ENCODE measurements at places on chromosomes 5 and 9.
A peak's percentile ranks its signal among the peaks of the same experiment; 100 is the strongest.

- DNase-seq: no peak
- no peaks in the 10 kb centered on the region for H3K27me3 ChIP-seq
- no peaks in the 10 kb centered on the region for H3K36me3 ChIP-seq
Measured at GRCh38 chr5:135546912-135547311, 11.1 kb upstream of the NEUROG1 start.

- no peaks in the 10 kb centered on the region for H3K27me3 ChIP-seq
- H3K36me3 ChIP-seq: no peaks in the 10 kb centered on the region
- H3K27ac ChIP-seq: peak overlapping the region; percentile 24
- no peaks in the 10 kb centered on the region for H3K4me1 ChIP-seq
- DNase-seq: no peak
Measured at GRCh38 chr9:73180403-73180802, 28.7 kb downstream of the ANXA1 start.

- H3K27me3 ChIP-seq: no peaks in the 10 kb centered on the region
- H3K36me3 ChIP-seq: no peaks in the 10 kb centered on the region
- no peak overlapping the region for H3K4me3 ChIP-seq
- no peak for DNase-seq
Measured at GRCh38 chr9:124784509-124784908, 7.6 kb downstream of the OLFML2A start.

- no peaks in the 10 kb centered on the region for H3K27me3 ChIP-seq
- H3K27ac ChIP-seq: no peak overlapping the region
- H3K4me3 ChIP-seq: no peak overlapping the region
- H3K4me1 ChIP-seq: no peaks in the 10 kb centered on the region
Measured at GRCh38 chr5:97408331-97408730, 225.3 kb upstream of the RIOK2 start.

- H3K27me3 ChIP-seq: no peaks in the 10 kb centered on the region
- H3K27ac ChIP-seq: no peak overlapping the region
- H3K36me3 ChIP-seq: no peaks in the 10 kb centered on the region
- H3K4me1 ChIP-seq: peaks cover 13% of the 10 kb centered on the region
- H3K4me3 ChIP-seq: no peak overlapping the region
- DNase-seq: no peak
Measured at GRCh38 chr5:54721951-54722654, 204.5 kb downstream of the SNX18 start.

DNA sequence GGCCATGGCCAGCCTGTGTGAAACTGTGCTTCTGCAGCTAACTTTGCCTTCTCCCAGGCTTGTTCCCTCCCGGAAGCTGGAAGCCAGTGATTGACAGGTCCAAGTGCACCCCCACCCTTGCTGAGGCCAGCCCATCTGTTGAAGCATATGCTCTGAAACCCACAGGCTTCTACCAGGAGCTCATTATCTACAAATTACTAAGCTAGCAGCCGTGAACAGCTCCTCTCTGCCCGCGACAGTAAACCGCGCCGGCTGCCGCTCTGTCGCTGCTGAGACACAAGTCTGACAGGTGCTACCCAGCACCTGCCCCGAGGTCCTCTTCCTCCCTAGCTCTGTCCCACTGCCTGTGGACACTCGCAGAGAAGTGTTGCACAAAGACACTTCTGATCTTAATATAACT lies 490.9 kb downstream of the GADD45G start:
- peaks cover 7% of the 10 kb centered on the region for H3K27me3 ChIP-seq
- no peak for DNase-seq
- H3K27ac ChIP-seq: no peak overlapping the region
- H3K4me3 ChIP-seq: no peak overlapping the region

GRCh38 chr5:156951359-156951758 lies 11.7 kb downstream of the TIMD4 start:
- no peaks in the 10 kb centered on the region for H3K36me3 ChIP-seq
- H3K27me3 ChIP-seq: no peaks in the 10 kb centered on the region
- H3K4me3 ChIP-seq: no peak overlapping the region
- no peak for DNase-seq
- no peaks in the 10 kb centered on the region for H3K4me1 ChIP-seq

- H3K4me1 ChIP-seq: no peaks in the 10 kb centered on the region
- no peaks in the 10 kb centered on the region for H3K36me3 ChIP-seq
- no peak overlapping the region for H3K27ac ChIP-seq
- peaks cover 6% of the 10 kb centered on the region for H3K27me3 ChIP-seq
- no peak overlapping the region for H3K4me3 ChIP-seq
- no peak for DNase-seq
Measured at GRCh38 chr5:7759257-7759871, 91.6 kb downstream of the CFAP90 start.

- H3K36me3 ChIP-seq: no peaks in the 10 kb centered on the region
- no peaks in the 10 kb centered on the region for H3K4me1 ChIP-seq
- DNase-seq: no peak
- H3K4me3 ChIP-seq: no peak overlapping the region
- no peak overlapping the region for H3K27ac ChIP-seq
Measured at GRCh38 chr5:71907001-71907588, 188.0 kb downstream of the CARTPT start.

GRCh38 chr9:101711330-101711941 lies 27.0 kb downstream of the GRIN3A start:
- H3K27ac ChIP-seq: no peak overlapping the region
- H3K4me3 ChIP-seq: no peak overlapping the region
- no peaks in the 10 kb centered on the region for H3K36me3 ChIP-seq
- no peaks in the 10 kb centered on the region for H3K27me3 ChIP-seq
- peak; percentile 37 for DNase-seq
- no peaks in the 10 kb centered on the region for H3K4me1 ChIP-seq

GRCh38 chr9:115461280-115461679 lies 343.3 kb upstream of the TNC start:
- H3K36me3 ChIP-seq: no peaks in the 10 kb centered on the region
- DNase-seq: no peak
- no peak overlapping the region for H3K27ac ChIP-seq
- no peak overlapping the region for H3K4me3 ChIP-seq

- H3K27ac ChIP-seq: no peak overlapping the region
- H3K36me3 ChIP-seq: no peaks in the 10 kb centered on the region
- no peak overlapping the region for H3K4me3 ChIP-seq
Measured at GRCh38 chr9:98995971-98996504, 52.3 kb downstream of the COL15A1 start.

GRCh38 chr9:113488490-113488889 lies 25.0 kb downstream of the RGS3 start:
- no peak overlapping the region for H3K27ac ChIP-seq
- H3K27me3 ChIP-seq: peaks cover 24% of the 10 kb centered on the region
- DNase-seq: no peak
- no peak overlapping the region for H3K4me3 ChIP-seq

- H3K27ac ChIP-seq: no peak overlapping the region
- no peak for DNase-seq
- peaks cover 25% of the 10 kb centered on the region for H3K4me1 ChIP-seq
- H3K36me3 ChIP-seq: peaks cover 11% of the 10 kb centered on the region
- H3K4me3 ChIP-seq: no peak overlapping the region
Measured at GRCh38 chr9:114494776-114495569, 10.3 kb downstream of the WHRN start.

DNA sequence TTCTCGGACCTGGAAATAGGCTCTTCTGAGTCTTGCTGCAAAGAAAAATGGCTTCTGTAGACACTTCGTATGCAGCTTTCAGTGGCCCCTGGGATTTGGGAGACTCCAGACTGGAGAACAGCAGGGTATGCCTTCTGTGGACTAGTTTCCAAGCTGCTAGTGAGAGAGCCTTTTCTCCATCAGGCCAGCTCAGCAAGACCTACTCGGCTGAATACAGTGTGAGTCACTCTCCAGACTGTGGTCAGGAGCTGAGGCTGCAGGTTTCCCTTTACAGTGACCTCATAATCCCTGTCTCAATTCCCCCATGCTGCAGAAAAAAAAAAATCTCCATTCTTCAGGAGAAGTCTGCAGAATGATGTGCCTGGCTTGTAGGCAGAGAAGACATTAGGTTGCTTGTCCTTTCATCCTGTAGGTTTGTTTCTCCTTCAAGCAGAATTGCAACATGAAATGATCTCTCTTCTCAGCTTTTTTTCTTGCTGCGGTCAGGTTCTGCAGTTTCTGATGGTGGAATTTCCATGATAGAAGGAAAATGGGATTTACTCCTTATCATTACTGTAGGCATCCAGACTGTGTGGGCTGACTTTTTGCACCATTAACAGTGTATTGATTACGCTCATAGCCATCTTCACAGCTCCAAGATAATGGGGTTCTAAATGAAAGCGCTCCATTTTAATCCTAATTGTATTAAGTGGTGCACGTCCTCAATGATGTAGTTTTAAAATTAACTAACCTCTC lies 78.3 kb upstream of the TNFSF8 start:
- H3K4me1 ChIP-seq: no peaks in the 10 kb centered on the region
- no peak overlapping the region for H3K4me3 ChIP-seq
- DNase-seq: no peak
- H3K27me3 ChIP-seq: no peaks in the 10 kb centered on the region

GRCh38 chr9:82196622-82197441 lies 208.3 kb downstream of the SPATA31D1 start:
- H3K36me3 ChIP-seq: no peaks in the 10 kb centered on the region
- no peak overlapping the region for H3K27ac ChIP-seq
- no peak overlapping the region for H3K4me3 ChIP-seq
- H3K4me1 ChIP-seq: no peaks in the 10 kb centered on the region
- no peaks in the 10 kb centered on the region for H3K27me3 ChIP-seq
- DNase-seq: no peak

- no peaks in the 10 kb centered on the region for H3K27me3 ChIP-seq
- H3K4me3 ChIP-seq: peak within 1 kb of the TSS; percentile 51
- no peaks in the 10 kb centered on the region for H3K36me3 ChIP-seq
- peaks cover 11% of the 10 kb centered on the region for H3K4me1 ChIP-seq
- DNase-seq: peak; percentile 54
Measured at GRCh38 chr9:90801241-90801972, at the start of gene SYK. TSS of gene SYK (plus strand) at chr9:90801819. CDS start at chr9:90843899, 42,080 bp downstream.

DNA sequence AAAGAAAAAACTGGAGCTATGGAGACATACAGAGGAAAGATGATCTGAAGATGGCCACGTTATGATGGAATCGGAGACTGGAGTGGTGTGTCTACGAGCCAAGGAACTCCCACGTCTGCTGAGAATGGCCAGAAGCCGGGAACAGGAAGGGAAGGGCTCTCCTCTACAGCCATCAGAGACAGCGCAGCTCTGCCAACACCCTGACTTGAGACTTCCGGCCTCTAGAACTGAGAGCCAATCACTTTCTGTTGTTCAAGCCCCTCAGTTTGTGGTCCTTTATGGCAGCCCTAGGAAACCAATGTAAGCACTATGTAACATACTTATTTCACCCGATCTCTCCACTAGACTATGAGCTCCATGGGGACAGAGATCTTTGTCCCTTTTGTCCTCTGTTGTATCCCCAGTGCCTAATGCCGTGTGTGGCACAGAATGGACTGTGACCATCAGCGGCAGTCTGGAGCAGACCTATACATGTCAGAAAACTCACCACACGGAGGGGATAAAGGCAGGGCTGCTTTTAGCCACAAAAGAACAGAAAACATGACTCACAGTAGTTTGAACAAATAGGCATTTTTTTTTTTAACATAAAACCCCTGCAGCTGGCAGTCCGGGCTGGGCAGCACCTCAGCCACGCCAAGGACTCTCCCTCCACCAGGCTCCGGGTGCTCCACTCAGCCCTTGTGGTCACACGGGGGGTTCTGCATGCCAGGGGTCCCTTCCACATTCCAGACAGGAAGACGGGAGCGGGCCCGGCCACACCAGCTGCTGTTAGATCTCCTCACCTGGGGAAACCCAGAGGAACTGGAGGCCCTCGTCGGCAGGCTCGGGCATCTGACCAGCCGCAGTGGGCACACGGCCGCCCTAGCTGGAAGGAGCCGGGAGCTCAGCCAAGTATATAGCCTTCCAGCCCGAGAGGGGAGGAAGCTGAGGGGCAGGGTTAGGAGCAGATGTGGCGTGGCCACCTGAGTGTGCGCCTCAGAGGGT lies 16.1 kb upstream of the MXD3 start:
- H3K4me3 ChIP-seq: no peak overlapping the region
- no peak overlapping the region for H3K27ac ChIP-seq
- H3K27me3 ChIP-seq: no peaks in the 10 kb centered on the region
- peaks cover 7% of the 10 kb centered on the region for H3K4me1 ChIP-seq
- no peak for DNase-seq

GRCh38 chr9:108094676-108094993 lies 605.1 kb upstream of the KLF4 start:
- H3K27me3 ChIP-seq: no peaks in the 10 kb centered on the region
- peaks cover 17% of the 10 kb centered on the region for H3K4me1 ChIP-seq
- peak overlapping the region; percentile 94 for H3K27ac ChIP-seq
- no peak overlapping the region for H3K4me3 ChIP-seq
- H3K36me3 ChIP-seq: no peaks in the 10 kb centered on the region

- H3K4me3 ChIP-seq: no peak overlapping the region
- DNase-seq: no peak
- no peaks in the 10 kb centered on the region for H3K27me3 ChIP-seq
- H3K4me1 ChIP-seq: no peaks in the 10 kb centered on the region
- H3K27ac ChIP-seq: no peak overlapping the region
- no peaks in the 10 kb centered on the region for H3K36me3 ChIP-seq
Measured at GRCh38 chr5:59817536-59817935, 76.0 kb downstream of the PDE4D start.

DNA sequence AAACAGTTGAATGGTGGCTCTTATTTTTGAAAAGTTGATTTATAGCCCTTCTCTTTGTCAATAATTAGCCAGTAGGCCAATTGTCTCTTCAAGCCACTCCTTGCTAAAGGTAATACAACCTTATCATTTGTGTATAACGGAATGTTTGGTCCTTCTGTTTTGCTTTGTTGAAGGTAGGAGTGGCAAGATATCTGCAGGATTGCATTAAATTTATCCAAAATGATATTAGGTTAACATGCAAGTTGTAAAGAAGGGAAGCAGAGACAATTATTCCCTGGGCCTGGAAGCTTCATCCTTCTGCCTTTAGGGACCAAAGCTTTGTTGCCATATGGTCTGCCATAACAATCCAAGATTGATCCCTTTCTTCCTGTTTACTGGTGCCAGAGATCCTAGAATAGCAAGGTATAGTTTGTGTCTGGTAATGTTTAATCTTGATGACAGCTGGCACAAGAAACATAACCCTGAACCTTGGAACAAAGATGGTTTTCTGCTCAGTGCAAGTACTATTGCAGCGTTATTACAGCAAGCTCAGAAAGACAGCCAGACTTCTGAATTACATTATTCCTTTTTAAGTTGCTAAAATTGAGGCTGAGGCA lies 15.5 kb upstream of the FSD1L start:
- no peaks in the 10 kb centered on the region for H3K4me1 ChIP-seq
- no peak overlapping the region for H3K27ac ChIP-seq
- no peak for DNase-seq
- H3K4me3 ChIP-seq: no peak overlapping the region

DNA sequence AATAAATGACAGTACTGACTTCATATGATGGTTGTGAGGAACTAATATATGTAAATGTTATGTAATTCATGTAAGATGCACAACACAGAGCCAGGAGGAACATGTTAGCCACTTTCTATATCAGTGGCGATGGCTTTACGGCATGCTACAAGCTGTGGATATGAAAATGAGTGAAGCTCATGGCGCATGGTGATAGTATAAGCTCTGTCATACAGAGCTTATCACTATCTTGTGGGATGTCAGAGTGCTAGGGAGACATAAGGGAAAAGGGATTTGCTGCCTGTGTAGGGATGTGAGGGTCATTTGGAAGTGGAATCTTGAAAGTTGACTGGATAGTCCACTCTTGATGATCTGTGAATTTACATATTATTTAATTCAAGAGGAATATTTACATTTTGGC lies 13.6 kb downstream of the CPEB4 start:
- H3K36me3 ChIP-seq: peaks cover 34% of the 10 kb centered on the region
- peak overlapping the region; percentile 33 for H3K27ac ChIP-seq
- no peaks in the 10 kb centered on the region for H3K27me3 ChIP-seq
- DNase-seq: no peak
- no peak overlapping the region for H3K4me3 ChIP-seq

All from K562 (cell line).